Activated gamma-delta T cell (primary cell): ENCODE measurements at places on chromosomes 11 and 22.

- DNase-seq: no peak
These were observed 6.0 kb downstream of the APOL1 start for GRCh38 chr22:36258701-36259614.

DNA sequence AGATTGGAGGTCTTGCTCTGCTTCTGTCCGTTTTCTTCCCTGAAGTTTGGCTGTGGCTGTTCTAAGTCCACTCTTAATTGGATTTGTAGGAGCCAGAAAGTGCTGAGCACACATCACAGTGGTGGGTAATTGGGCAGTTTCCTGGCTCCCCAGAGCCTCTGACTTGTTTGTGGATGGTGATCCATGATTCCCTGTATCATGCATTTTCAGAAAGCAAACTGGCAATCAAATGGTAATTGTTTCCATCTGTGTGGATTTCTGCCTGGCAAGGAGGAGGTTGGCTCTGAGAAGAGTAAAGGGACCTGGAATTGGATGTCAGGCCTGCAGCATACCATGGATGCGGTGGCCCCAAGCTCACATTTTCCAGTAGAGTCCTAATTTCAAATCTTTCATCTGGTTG, 49.5 kb downstream of the PPFIBP2 start:
- no peak for DNase-seq

DNA sequence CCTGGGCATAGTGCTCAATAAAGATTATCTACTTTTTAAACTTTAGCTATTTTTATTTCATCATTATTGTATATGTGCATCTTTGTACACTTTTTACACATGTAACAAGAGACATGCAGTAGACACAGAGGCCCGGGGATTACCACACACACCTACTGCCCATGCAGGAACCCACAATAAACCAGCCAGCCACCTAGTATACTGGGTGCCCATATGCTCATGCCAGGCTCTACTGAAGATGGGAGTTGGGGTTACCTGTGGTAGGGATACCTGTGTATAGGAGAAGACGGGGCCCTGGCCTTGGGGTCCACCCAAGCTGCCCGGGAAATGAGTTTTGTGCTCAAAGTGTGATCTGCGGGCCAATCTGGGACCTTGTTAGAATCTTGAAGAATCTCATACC, 31.2 kb upstream of the P2RY2 start:
- no peak for DNase-seq

DNA sequence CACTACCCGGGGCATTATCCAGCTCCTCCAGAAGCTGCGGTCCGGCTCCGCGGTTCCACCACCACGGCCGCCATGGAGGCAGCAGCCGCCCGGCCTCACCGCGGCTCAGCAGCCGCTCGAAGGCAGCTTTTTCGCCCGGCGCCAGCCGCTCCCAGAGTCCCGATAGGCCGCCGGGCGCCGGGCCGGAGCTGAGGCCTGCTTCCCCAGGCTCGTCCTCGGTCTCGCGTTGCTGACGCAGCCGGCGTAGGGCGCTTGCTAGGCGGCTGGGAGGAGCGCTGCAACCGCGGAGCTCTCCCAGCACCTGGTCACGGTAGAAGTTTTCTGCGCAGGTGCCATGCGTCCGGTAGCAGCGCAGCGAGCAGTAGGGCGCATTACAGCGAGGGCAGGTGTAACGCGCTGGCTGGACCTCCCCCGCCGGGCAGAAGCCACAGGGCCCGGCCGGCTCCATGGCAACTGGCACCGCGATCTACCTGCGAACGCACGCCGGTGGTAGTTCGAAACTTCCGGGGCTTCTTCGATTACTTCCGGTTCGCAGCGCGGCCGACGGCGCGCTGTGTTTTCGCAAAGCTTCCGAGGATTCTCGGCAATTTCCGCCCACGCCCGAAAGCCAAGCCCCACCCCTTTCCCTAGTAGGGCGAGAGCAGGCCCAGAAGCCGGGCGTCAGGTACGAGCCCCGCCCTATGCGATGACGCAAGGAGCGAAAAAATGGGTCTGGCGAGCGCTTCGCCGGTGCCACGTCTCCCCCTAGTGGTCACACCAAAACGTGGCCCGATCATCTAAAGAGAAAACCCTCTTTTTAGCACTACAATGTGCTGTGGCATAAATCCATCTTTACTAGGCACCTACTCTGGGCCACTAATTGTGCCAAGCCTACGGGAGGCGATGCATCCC, at the start of gene ZNHIT2:
Gene ZNHIT2 (minus strand): TSS at position 496 of the 891 bp plus-strand sequence. CDS start 48 bp downstream, at position 448.
- DNase-seq: peak; percentile 89

GRCh38 chr22:25068707-25069106, 116.2 kb downstream of the KIAA1671 start:
- DNase-seq: no peak

DNA sequence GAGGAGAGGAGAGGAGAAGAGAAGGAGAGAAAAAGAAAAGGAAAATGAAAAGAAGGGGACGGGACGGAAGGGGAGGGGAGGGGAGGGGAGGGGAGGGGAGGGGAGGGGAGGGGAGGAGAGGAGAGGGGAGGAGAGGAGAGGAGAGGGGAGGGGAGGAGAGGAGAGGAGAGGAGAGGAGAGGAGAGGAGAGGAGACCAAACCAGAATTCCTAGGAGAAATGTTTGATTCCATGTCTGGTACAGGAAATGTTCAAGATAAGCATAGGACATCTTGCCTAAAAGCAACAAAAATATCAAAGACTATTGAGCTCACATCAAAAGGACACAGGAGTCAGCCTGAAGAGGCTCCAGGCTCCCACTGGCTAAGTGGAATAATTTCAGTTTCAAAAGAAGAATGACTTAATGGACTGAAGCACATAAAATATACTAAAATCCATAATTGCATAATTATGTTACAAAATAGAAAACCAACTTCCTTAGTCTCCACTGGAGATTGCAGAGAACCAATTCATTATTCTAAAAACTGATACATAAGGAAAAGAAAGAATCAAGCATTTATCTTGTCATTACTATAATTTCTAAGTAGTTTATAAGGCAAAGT, 101.1 kb upstream of the APOA1 start:
- no peak for DNase-seq

DNA sequence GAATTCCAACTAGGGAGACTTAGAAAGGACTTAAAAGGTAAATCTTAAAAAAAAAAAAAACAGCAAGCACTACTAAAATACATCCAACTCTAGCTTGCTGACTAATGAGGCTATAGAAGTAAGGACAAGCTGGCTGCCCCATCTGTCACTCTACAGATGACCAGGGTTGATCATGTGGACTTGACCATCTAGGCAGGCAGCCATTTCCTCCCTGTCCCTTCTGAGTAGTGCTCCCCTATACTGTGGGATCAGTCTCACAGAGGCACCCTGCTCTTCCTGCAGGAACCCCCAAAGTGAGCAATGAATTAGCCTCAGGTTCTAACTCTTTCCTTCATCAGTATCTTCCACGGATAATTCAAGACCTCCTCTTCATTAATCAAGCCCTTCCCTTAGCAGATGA, 12.3 kb downstream of the SLC1A2 start:
- DNase-seq: no peak

DNA sequence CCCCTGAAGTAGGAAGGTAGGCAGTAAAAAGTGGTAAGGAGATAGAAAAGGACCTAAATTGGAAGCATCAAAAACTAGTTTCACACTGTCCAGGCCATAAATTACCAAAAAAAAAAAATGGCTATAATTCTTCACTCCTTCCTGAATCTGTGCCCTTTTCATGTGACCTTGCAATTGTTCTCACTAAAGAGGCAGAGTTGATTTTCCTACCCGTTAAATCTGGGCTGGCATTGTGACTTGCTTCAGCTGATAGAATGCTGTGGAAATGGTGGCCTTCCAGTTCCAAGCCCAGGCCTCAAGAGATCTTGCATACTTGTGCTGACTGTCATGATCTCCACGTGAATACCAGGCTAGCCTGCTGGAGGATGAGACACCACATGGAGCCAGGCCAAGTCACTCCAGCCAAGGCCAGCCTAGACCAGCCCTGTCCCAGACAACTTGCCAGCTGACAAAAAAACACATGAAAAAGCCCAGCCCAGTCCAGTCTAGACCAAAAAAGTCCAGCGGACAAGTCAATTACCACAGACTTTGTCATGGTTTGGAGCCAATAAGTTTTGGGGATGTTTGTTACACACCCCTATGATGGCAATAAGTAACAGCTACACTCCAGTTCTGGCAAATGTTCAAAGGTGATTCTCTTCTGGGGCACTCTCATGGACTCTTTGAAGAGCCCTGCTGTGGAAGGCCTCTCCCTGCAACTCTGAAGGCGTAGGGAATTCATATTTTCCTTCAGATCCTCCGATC, 51.4 kb upstream of the NUP50 start:
- no peak for DNase-seq

GRCh38 chr11:73801136-73801535, 13.5 kb downstream of the MRPL48 start:
- no peak for DNase-seq

DNA sequence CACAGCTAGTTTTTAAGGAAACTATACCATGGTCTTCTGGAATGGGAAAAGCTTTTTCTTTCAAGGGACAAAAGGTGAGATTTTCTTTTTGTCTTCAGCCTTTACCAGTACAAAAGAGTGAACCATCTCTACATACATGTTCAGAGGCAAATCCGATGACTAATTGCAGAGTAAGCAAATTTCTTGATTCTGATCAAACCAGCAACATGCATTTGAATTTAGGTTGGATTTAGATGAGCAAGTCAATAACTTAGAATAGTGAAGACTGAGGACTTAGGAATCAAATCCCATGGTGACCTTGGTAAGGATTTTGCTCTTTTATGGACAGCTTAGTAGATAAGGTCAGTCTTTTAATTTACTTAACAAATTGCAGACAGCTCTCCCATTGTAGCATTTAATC, 65.9 kb upstream of the BLID start:
- no peak for DNase-seq

DNA sequence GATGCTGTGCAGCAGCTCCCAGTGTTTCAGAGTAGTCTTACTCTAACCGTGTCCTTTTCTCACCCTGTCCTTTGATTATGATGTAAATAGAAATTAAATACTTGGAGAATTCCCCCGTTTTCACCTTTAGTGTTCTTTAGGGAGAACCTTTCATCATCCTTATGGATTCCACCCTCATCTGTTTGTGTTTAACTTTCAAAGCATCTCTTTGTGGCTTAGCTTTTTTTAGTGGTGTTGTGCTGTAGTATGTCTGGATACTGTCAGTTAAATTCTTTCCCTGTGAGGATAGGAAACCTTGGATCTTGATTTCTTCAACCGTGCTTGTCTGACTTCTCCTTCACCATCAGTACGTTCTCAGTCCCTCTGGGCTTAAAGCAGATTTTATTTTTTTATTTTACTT, 48.5 kb downstream of the PPP6R3 start:
- no peak for DNase-seq
